ENCODE measurements at places on chromosomes 2 and 18.

- DNase-seq: no peak
Observed at GRCh38 chr2:42868874-42869273, 76.5 kb upstream of the HAAO start.

DNA sequence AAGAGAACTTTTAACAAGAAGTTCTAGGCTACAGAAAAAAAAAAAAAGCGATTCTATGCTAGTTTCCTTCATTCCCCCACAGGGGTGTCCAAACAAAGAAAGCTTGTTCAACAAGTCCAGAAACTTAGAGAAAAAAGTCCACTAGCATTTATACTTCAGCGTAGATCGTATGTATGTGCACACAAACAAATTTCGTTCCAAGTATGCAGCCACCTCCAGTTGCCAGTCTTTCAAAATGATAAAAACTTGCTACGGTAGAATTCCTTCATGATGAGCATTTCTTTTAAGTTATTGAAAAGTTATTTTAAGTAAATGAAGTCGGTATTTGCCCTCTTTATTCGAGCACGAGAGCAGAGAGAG is 3.7 kb upstream of the OTX1 start:
- no peak for DNase-seq

GRCh38 chr2:224286923-224287322 is 115.0 kb downstream of the FAM124B start:
- no peak for DNase-seq

DNA sequence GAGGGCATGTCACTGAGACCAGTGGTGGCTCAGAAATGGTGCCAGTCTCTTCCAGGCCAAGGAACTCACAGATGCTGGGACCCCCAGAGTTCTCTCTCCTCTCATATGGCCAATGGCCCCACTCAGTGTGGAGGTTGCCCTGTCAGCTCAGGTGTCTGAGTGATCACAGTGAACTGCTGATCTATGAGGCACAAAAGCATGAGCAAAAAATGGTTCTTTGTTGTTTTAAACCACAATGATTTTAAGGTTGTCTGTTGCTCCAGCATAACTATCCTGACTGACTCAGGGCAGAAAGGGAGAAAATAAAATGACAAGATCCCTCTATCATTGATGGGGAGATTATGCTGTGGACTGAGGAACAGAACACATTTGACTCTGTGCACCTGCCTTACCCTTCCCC is 57.8 kb downstream of the FBLN7 start:
- DNase-seq: no peak

DNA sequence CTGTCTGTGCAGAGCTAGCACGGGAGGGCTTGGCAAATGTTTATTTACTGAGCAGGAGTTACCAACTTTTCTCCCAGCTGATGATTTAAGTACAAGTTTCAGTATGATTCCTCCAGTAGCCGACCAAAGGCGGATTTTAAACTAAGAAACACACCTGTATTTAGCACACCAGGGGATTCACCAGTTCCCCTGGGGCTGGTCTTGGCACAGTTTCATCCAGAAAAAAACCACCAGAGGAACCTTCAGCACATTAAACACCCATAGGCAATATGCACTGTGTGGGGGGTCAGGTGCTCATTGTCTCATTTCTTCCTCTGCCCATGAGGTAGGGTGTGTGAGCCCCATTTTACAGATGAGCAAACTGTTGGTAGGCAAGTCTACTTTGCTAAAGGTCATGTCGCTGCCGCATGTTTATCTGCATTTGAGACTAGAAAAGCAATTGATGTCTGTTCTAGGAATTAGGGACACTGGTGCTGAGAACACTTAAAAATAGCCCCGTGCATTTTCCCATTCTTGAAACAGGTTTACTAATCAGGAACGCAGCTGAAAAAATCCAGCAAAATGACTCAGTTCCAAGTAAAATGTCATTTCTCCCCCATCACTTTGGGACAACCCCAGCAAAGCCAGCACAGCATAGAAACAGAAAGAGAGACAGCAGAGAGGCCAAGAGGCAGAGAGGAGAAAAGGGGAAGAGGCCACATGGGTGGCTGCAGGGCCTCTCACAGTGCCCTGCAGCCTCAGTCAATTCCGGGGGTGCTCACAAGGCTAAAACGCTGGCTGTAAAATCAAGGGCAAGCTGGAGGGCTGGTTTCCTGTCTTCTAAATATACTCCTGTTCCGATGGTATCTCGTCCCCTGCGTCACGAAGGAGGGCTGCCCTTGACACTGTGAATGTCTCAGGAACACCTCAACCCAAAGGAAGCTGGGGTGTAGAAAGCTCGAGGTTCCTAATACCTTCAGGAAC is 166.8 kb upstream of the ID2 start:
- no peak for DNase-seq

GRCh38 chr2:29921560-29921915 is at the start of gene ALK:
TSS of gene ALK (minus strand) at chr2:29921586. CDS start at chr2:29920659, 927 bp downstream.
- DNase-seq: peak; percentile 83

GRCh38 chr2:119051263-119051662 is 107.3 kb downstream of the C1QL2 start:
- no peak for DNase-seq

DNA sequence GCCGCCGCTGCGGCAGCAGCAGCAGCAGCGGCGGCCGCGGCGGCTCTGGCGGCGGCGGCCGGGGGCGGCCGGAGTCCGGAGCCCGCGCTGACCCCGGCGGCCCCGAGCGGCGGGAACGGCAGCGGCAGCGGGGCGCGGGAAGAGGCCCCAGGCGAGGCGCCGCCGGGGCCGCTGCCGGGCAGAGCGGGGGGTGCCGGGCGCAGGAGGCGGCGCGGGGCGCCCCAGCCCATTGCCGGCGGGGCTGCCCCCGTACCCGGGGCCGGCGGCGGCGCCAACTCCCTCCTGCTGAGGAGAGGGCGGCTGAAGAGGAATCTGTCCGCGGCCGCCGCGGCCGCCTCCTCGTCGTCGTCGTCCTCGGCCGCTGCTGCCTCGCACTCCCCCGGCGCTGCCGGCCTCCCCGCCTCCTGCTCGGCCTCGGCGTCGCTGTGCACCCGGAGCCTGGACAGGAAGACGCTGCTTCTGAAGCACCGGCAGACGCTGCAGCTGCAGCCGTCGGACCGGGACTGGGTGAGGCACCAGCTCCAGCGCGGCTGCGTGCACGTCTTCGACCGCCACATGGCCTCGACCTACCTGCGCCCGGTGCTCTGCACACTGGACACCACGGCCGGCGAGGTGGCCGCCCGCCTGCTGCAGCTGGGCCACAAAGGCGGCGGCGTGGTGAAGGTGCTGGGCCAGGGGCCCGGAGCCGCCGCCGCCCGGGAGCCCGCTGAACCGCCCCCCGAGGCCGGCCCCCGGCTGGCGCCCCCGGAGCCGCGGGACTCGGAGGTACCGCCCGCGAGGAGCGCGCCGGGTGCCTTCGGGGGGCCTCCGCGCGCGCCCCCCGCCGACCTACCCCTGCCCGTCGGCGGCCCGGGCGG is 646 bp downstream of the PHLPP1 start:
- no peak for DNase-seq
